ENCODE measurements at places on chromosomes 2 and 18. TPM values are rescaled to one million over a fixed set of nuclear protein-coding genes. Genes with fewer than 3 reads are reported as not detected.

COLEC12 gene
- total RNA-seq: 157 TPM

DUSP2 gene
- total RNA-seq: not detected

DYNAP gene
- total RNA-seq: not detected

IL36A gene
- not detected for total RNA-seq

GKN1 gene
- total RNA-seq: not detected

EPHA4 gene
- total RNA-seq: 62.0 TPM

RGPD4 gene
- total RNA-seq: not detected

VAMP8 gene
- 225 TPM for total RNA-seq

DSG4 gene
- not detected for total RNA-seq

ALLC gene
- total RNA-seq: 0.26 TPM

RAX gene
- not detected for total RNA-seq

TMEM247 gene
- total RNA-seq: not detected

SF3B1 gene
- total RNA-seq: 401 TPM

- no peak for DNase-seq
Observed at GRCh38 chr2:233124421-233125080, 64.4 kb downstream of the INPP5D start.

GRCh38 chr2:26002632-26003310 lies 20.5 kb upstream of the KIF3C start:
- no peak for DNase-seq

DNA sequence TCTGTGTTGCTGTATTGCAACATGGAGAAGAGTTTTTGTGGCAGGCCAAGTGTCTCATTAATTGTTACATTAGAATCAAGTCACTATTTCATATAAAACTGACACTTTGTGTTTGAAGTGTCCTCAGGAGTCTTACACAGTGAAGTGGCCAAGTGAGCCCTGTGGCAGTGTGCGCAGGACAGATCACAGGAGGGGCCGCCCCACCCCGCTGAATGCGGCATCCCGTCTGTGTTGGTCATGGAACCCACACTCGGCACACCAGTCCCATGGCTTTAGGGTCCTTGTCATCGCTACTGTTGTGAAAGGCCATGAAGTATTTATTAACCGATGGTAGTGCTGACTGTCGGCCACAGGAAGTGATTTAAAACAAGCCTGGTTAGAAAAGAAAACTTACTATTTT lies 144.7 kb upstream of the NFATC1 start:
- no peak for DNase-seq

- DNase-seq: no peak
Observed at GRCh38 chr18:62850619-62851306, 135.4 kb downstream of the PHLPP1 start.

- DNase-seq: no peak
Observed at GRCh38 chr2:134445116-134445515, 191.2 kb downstream of the MGAT5 start.

GRCh38 chr2:36360834-36361233 lies 5.3 kb downstream of the CRIM1 start:
- no peak for DNase-seq

DNA sequence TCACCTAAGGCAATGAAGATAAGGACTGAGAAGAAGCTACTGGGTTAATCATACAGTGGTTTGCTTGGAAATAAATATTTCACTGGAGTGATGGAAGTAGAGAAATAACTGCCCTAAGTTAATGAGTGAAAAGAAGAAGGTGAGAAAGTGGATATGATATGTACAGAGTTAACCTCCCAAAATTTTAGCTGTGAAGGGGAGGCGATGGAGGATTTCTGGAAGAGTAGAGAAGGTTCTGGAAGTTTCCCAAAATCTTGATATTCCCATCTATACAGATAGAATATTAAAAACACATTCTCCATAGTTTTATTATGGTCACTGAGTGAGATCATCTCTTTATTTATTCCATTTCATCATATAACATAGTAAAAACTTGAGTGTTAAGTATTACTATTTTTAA lies 296.6 kb upstream of the RGPD4 start:
- no peak for DNase-seq

DNA sequence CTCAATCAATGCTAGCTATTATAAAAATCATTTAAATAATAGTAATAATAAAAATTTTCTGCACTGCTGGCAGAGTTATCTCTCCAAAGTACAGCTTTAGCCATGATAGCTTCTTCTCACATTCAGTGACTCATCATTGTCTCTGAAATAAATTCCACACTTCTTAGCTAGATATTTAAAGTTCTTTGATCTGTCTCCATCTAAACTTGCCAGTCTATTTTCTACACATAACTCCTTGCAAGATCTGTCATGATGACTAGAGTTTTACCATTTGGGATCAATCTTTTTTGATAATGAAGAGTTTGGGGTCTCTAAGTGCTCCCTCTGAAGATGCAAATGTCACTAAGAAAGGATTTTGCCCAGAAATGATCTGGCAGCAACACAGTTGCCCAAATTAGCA lies 155.4 kb upstream of the LHCGR start:
- DNase-seq: no peak

DNA sequence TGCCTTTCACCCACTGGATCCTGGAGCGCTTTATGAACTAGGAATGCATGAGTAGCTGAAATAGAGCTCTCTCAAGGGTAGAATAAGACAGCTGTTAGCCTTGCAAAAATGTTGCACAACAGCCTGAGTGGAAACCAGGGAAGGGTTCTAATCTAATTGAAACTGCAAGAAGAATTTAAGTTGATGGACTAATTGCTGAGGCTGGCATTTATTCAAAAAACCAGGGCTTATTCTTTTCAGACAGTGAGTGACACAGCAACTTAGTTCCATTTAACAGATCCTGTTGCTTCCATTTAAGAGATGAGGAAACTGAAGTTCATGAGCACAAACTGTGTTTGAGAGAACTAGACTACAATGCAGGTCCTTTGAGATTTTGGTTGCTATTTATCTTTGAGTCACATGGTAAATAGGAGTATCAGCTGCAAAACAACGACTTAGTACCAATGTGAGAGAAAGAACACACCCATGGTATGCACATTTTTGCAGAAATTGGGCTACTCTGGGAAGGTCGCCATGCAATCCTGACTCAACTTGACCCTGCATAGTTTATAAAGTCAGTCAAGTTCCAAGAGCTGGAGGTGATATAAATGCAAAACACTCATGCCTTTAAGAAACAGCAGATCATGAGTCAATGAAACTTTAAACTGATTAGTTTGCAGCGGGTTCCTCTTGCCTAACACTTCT lies 76.4 kb upstream of the PARD3B start:
- DNase-seq: no peak

GRCh38 chr18:7844418-7844817 lies 277.3 kb downstream of the PTPRM start:
- no peak for DNase-seq

- no peak for DNase-seq
Observed at GRCh38 chr2:172100080-172100934, 2.4 kb downstream of the DLX2 start.

DNA sequence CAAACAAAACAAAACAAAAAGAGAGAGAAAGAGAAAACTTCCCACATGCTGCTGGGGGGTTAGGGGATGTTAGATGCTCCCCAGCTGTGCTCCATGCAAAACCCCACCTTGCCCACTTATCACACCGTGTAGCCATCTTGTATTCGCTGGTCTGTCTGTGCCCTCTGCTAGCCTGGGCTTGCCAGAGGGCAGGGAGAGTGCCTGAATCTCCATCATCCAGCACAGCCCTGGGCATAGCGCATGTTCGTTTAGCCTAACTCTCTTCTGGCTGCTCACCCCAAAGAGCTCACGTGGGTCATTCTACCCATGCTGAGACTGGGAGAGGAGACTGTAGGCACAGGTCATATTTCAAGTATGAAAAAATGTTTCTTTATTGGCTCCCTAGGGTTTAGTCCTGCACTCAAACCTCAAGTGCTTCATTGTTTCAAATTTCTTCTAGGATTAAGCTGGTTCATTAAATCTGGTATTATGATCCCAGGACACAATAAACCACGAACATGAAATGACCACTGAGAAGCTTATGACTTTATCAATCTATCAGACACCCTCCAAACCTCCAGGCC lies 100.5 kb downstream of the KCNF1 start:
- no peak for DNase-seq

DNA sequence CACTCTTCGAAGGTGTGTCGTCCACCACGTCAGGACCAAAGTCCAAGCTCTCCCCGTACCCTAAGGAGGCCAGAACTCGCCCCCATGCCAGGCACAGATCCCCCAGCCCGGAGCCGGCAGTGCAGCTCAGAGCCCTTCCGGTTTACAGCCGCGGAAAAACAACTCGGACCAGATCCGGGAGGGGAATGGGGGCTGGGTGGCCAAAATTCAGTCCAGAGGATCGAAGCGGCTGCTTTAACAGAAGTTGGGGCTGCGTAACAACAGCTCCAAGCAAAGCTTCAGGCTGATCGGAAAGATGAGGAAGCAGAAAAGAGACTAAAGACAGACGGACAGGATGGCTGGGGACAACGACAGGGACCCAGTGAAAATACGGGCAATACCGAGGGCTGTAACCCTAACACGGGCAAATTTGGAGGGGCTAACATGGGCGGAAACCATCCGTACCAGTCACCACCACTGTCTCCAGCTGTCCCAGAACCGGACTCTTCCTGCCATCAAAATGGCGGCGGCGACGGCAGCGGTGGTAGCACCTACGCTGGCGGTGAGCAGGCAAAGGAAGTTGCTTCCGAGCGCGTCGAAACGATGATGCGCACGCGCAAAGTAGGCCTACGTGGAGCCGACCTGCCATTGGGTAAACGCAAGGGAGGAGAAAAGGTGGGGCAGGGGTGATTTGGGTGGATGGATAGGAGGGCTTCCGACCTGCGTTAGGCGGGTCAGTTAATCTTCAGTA lies at the start of gene MMADHC:
Gene MMADHC, minus strand, starts transcription at position 556 of the 730 bp plus-strand sequence. CDS start 678 bp downstream, outside the sequence.
- DNase-seq: peak; percentile 90

DNA sequence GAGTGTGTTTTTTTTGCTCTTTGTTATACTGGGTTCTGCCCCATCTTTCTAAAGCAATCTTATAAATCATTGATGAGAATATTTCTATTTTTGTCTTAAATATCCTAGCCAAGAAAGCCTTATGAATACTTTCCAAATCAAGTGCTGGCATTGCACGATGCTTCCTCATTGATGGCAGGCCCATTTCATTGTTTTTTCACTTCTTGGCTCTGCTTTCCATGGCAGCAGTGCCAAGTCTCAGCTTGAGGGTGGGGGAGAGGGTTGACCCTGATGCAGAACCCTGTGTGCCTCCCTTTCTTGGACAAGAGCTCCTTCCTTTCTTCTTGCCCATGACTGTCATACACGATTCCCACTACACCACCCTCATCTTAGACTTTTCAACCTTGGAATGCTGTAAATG lies 16.7 kb upstream of the CELF4 start:
- no peak for DNase-seq

DNA sequence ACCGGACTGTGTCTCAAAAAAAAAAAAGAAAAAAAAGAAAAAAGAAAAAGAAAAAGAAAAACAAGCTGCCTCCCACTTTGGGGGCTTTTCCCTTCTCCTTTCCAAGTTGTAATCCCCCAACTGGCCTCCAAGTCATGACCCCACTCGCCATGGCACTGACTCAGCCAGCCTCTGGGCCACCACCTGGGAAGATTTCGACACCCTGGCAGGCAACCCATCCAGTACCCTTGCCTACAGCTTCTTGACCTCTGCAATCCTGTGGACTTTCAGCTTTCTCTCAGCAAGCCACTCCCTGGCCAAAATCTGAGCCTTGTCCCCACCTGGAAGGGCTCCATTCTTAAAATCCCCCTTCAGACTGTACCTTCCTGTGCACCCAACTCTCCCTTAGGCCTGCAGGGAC lies 22.3 kb upstream of the FOSL2 start:
- no peak for DNase-seq

GRCh38 chr2:200450288-200450687 lies 59.6 kb downstream of the KCTD18 start:
- no peak for DNase-seq

DNA sequence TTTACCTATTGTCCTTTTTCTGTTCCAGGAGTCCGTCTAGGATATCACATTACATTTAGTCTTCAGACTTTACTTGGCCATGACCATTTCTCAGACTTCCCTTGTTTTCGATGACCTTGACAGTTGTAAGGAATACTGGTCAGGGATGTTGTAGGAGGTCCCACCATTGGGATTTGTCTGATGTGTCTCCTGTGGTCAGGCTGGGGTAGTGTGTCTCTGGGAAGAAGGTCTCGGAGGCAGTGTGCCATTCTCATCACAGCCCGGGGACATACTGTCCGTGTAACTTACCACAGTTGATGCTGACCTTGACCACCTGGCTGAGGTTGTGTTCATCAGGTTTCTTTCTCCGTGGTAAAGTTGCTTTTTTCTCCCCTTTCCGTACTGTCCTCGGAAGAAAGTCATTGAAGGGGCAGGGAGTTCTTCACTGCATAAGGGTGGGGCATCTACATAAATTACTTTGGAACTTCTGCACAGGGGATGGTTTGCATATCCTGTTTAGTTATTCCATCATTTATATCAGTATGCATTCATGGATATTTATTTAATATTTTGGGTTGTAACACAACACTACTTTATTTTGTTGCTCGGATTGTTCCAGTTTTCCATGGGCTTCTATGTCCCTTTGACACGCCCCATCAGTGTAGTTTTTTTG lies 41.2 kb downstream of the ZNF532 start:
- no peak for DNase-seq

- peak; percentile 51 for DNase-seq
Observed at GRCh38 chr18:49561289-49562193, at the start of gene LIPG. LIPG (plus strand) TSS chr18:49562057; CDS start chr18:49562309, 252 bp downstream.

DNA sequence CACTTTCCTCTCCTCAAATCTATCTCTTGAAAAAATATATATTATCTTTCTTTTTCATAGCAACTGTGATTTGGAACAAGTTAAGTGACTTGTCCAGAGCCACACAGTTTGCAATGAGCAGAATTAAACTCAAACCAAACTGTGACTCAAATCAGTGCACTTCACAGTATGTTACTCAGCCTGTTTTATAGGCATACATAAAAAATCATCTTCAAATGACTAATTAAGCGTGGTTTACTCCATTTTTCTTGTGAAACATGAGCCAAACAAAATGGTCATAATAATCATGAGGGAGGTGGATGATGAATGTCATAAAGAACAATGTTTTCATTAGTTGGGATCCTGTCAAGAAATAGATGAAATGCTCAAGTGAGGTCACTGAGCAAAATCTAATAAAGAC lies 6.1 kb upstream of the CCDC178 start:
- DNase-seq: no peak

All from endothelial cell (in vitro differentiated cells).